Thoracic aorta (tissue), 2 donors: ENCODE measurements at places on chromosomes 16 and 17.

DNA sequence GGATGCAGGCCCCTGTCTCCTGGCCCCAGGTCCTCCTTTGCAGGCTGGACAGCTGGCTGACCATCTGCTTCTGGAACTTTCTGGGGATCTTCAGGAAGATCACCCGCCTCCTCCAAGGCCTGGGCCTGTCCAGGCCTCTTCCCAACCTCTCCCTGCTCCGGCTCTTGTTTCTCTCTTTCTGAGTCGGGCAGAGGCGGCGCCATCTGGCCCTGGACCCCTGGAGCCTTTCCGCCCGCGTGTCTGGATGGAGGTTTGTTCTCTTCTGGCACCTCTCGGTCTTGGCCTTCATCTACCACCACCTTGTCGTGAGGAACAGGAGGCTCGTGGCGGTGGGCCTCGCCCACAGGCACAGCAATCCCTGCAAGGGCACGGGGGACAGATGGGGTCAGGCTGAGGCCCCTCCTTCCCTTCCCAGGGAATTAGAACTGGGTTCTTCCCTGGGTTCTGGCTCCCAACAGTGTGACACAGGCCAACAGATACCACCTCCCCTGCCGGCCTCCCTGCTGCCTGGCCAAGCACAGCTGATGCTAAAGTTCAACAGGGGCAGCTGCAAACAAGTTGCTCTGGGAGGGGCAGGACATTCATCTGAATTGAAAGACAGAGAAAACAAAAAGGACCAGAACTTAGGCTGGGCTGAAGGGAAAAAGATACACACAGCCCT lies 13.3 kb downstream of the NDUFAF8 start:
- no peak for DNase-seq

DNA sequence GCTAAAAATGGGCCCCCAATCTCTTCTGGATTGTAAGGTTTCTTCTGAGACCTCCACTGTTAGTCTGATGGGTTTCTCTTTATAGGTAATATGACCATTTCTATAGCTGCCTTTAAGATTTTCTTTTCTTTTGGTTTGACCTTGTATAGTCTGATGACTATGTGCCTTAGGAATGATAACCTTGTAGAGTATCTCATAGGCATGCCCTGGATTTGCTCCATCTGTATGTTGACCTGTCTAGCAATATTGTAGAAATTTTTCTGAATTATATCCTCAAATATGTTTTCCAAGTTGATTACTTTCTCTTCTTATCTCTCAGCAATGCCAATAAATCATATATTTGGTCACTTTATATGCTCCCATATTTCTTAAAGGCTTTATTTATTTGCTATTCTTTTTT lies 1403.8 kb upstream of the GOT2 start:
- DNase-seq = no peak

GRCh38 chr16:70468776-70469525 lies 14.6 kb downstream of the FCSK start:
- DNase-seq = no peak

- DNase-seq = no peak
Measured at GRCh38 chr16:58497468-58497867, 2.5 kb upstream of the NDRG4 start.

GRCh38 chr16:69100071-69100691 lies 5.3 kb upstream of the HAS3 start:
- no peak for DNase-seq

DNA sequence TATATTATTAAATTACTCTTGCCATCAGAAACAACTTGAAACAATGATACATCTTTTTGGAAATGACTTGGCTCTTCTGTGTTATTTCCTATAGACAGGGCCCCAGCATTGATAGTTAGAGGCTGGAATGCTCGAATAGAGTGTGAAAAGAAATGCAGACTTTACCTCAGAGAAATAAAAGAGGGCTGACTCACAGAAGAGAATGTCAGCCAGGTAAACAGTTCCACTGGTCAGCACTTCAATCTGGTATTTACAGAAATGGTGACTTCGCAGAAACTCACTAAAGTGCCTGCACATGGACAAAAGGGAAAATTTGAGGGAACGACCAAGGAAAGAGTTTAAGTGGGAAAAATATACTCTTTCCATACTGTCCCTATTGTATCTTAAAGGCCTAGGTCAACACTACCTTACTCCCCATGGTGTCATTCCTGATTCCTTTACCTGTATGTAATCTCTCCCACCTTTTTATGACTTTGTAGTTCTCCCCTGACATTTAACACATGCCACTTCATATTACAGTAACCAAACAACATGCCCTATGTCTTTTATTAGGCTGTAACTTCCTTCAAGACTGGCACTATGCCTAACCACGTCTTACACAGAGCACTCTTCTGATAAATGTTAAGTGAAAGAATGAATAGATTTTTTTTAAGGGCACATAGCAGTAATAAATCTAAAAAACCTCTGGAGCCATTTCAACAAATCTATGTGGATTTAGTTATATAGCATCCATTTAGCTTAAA lies 36.7 kb downstream of the AKAP10 start:
- DNase-seq = no peak

GRCh38 chr16:13036600-13036999 lies 135.2 kb downstream of the SHISA9 start:
- DNase-seq = no peak

- DNase-seq = no peak
Measured at GRCh38 chr16:1961651-1962067, 2.3 kb downstream of the NDUFB10 start.

DNA sequence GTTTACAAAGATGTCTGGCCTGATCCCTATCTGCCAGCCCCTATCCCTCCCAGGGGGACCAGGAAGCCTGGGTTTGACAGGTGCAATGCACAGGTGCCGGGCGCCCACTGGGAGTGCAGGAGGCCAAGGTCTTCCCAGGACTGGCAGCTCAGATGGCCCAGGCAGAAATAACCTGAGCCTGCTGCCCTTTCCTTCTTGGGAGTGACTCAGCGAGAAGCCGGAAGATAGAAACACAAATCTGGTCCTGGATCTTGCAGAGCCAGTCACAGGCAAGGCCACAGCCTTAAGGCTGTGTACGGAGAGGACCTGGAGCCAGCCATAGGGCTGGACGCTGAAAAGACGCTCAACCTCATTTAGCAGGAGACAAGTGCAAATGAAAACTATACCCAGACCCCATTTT lies 27.7 kb downstream of the GPR142 start:
- no peak for DNase-seq

DNA sequence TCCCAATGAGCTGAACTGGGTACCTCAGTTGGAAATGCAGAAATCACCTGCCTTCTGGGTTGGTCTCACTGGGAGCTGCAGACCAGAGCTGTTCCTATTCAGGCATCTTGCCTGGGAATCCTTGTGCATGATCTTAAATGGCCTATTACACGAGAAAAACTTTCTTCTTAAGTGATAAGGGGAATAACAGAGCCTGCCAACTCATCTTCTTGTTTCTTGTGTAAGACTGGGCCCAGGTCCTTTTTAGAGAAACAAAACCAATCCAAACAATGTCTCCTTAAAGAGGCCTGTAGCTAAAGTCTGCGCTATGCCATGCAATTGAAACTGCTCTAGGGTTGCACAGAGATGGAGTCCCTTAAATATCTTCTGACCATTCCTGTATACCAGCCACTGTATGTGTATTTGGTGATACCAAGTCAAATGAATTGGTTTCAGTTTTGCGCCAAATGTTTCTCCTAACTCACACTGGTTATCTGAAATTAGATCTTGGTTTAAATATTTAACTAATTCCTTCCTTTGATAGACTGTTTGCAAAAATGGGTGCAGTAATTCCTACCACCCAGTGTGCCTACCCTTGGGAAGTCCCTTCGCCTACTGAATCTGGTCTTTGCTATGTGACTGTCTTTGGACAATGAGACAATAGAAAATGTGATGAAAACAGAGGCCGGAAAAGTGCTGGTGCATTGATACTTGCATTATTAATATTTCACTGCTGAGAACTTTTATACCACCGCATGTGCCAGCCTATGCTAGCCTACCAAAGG lies 6.5 kb upstream of the CCL23 start:
- no peak for DNase-seq

- no peak for DNase-seq
Measured at GRCh38 chr16:89988951-89989350, 30.3 kb downstream of the DBNDD1 start.

GRCh38 chr17:65185668-65186382 lies 48.7 kb downstream of the RGS9 start:
- no peak for DNase-seq

DNA sequence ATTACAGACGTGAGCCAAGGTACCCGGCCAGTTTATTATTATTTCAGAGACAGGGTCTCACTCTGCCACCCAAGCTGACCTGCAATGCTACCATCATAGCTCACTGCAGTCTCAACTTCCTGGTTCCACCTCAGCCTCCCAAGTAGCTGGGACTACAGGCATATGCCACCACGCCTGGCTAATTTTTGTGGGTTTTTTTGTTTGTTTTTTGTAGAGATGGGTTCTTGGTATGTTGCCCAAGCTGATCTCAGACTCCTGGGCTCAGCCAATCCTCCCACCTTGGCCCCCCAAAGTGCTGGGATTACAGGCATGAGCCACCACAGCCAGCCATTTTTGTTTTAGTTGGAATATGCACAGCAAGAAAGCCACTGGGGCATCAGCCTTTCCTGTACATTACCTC lies 115.7 kb downstream of the MRM1 start:
- no peak for DNase-seq

DNA sequence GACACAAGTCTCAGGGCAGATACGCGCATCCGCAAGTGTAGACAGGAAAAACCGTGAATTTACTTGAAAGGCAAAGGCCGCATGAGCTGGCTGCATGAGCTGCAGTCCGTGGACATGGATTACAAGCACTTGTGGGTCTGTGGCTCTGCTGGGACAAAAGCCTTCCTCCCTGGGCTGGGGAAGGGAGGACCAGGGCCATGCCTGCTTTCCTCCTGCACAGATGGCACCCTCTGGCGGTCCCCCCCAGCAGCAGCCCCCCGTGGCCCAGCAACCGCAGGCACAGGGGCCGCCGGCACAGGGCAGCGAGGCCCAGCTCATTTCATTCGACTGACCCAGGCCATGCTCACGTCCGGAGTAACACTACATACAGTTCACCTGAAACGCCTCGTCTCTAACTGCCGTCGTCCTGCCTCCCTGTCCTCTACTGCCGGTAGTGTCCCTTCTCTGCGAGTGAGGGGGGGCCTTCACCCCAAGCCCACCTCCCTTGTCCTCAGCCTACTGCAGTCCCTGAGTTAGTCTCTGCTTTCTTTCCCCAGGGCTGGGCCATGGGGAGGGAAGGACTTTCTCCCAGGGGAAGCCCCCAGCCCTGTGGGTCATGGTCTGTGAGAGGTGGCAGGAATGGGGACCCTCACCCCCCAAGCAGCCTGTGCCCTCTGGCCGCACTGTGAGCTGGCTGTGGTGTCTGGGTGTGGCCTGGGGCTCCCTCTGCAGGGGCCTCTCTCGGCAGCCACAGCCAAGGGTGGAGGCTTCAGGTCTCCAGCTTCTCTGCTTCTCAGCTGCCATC lies 1.7 kb upstream of the MRPL12 start:
- no peak for DNase-seq

DNA sequence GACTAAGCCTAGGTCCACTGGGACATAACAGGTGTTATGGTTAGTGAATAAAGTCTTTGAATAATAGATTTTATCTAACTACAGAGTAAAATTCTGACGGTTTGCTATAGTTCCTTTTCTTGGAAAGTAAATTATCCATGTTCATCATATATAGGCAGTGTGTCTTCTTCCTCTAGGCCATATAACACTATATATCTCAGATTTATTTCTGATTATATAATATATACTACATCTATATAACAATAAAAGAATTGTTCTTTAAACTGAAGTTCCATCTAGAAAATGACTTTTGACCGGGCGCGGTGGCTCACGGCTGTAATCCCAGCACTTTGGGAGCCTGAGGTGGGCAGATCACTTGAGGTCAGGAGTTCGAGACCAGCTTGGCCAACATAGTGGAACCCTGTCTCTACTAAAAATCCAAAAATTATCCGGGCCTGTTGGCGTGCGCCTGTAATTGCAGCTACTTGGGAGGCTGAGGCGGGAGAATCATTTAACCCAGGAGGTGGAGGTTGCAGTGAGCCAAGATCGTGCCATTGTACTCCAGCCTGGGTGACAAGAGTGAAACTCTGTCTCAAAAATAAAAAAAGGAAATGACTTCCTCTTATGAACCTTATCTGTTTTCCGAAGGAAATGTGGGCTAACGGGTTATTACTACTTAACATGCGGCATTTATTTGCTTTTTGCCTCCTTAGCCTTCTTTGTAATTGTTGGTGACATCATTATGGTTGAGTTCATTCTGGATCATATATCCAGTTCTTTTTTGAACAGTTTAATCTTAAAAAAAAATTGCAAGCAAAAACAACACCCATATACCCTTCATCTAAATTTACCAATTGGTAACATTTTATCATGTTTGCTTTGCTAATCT lies 29.2 kb downstream of the NOL11 start:
- DNase-seq = no peak

- DNase-seq = no peak
Measured at GRCh38 chr16:46721885-46722284, 26.3 kb downstream of the MYLK3 start.

GRCh38 chr17:9268546-9268945 lies 247.2 kb downstream of the NTN1 start:
- DNase-seq = no peak

DNA sequence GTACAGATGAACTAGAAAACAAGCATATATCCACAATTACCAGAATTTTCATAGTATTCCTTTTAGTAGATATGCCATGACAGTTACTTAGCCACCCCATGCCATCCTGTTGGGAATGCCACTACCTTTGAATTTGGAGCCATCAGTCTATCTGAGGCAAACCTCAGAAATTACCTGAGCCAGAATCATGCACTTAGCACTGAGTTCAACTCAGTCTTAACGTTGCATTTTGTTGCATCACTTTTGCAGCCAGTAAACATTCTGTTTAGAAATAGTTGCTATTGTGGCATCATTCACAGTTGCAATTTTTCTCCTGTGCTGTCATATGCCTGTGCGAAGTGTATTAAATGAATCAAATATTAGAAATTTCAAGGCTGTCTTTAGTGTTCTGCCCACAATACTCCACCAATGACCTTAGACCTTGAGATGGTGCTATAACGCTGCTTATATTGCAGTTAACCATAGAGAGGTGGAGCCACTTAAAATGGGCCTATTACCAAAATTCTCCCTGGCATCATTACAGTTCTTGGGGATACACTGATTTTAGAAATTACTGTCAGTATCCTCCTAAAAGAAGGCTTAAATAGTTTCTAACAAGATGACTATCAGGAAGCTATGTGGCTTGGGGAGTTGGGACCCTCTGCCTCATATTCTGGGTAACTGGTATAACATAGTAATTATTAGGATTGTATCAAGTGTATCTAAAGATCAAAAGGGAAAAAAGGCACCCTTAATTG lies 11.1 kb downstream of the PTRH2 start:
- no peak for DNase-seq

DNA sequence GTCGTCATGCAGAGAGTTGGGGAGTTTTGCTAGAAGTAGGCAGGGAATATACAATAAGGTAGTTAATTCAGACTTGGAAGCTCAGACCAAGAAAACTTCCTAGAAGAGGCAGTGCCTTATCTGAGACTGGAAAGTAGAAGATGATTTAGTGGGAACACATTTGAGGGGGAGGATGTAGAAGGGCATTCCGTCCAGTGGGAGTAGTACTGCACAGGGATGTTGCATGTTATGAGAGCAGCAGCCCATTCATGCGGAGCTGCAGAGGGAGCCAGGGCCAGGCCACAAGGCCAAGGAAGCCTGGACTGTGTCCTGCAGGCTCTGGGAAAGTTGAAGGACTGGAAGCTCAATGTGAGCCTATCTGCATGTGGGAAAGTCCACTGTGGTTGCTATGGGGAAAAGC lies 344.5 kb upstream of the EEF2KMT start:
- DNase-seq = no peak
